ENCODE measurements at places on chromosomes 12 and 14.

DNA sequence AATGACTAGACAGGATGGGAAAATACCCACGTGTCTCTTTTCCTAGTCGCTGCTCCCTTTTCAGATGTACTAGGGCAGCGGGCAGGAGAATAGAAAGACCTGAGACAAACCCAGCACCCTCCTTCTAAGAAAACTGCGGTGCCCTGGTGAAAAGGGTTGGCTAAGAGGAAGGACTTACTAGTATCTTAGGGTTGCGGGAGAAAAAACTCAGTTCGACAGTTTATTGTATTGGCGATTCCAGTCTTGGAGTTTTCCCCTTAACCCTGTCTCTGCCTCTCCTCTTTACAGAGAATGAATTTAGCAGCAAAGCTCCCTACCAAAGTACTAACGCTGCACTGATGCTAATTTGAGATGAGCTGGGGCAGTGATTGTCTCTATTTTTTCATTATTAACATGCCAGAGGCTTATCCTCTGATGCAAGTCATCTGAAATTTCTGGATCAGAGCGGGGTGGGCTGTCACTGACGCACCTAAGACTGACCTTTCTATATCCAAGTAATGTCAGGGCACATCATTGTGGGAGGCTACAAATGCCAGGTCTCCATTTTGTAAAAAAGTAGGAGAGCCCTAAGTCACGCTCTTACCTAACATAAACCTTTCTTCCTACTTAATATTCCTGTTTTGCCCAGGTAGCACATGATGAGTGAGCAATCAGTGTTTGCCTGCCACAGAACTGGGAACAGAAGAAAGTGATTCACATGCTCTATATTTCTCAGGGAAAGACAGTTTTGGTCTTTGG is 916 bp upstream of the PAWR start:
- H3K4me3 ChIP-seq, result peak overlapping the region; percentile 86
- H3K27ac ChIP-seq, result peak overlapping the region; percentile 88
- H3K4me1 ChIP-seq, result peaks cover 51% of the 10 kb centered on the region

DNA sequence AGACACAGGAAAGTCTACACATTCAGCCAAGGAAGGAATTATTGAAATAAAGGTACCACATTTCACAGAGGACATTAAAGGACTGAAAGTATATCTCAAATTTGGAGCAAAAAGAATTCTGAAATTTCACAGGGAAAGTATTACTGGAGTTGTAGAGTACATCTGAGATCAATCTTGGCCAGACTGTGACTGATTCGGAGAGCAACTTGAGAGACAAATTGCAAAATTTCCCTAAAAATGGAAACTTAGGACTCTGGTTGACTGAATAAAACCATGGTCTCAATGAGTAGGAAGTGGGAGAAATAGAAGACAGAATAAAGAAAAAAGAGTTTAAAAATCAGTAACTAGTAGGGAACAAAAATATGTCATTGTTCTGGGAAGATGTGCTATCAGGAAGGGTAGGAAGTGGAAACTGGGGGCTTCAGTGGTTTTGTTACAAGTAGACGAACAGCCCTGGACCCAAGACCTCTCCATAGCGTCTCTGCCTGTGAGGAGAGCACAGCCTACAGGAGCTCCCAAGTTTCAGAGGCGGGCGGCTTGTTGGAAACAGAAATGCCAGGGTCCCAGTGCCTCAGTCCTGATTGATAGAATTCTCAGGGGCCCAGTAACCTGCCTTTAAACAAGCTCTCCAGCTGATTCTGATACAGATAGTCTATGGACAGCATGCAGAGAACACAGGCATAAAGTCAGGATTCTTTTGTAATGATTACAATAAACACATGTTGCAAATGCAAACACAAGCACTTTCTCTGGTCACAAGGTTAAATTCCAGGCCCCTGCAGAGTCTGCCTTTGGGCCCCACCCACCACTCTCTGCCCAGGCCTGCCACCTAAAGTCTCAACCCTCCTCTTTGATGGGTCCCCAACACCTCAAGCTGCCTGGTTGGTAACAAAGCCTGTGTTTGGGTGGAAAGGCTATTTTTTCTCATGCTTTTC is 63.1 kb downstream of the BBS10 start:
- H3K36me3 ChIP-seq, result peaks cover 17% of the 10 kb centered on the region
- peak overlapping the region; percentile 60 for H3K27ac ChIP-seq
- H3K4me3 ChIP-seq, result peak overlapping the region; percentile 6

DNA sequence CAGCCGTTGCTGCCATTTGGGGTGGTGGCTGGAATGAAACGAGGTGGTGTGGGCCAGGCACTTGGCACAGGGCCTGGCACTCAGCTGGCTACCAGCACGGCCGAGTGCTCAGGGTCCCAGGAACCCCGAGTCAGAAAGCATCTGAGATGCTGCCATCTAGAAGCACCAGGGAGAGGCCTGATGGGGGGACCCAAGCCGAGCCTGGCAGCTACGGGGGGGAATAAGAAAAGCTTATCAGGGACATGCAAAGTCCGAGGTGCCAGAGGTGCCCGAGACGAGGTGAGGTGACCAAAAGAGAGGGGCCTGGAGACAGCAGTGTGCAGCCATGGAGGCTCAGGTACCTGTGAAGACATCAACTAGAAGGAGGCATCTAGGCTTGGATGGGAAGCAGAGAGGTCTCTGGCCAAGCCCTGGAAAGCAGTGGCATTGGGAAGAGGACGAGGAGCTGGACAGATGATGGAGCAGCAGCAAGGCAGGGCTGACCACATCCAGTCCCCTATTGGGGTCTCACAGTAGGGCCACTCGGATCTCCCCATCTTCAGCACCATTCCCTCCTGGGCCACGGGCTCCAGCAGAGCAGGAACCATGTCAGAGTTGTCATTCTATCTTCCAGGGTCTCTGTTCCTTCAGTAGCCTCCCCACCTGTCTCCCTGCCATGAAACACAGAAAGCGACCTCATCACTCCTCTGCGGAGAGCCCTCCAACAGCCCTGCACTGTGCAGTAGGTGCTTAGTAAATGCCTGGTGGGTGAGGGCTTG is 59.3 kb upstream of the DIO3 start:
- no peak overlapping the region for H3K27ac ChIP-seq
- H3K4me3 ChIP-seq, result no peak overlapping the region
- no peaks in the 10 kb centered on the region for H3K36me3 ChIP-seq
- no peak for DNase-seq

DNA sequence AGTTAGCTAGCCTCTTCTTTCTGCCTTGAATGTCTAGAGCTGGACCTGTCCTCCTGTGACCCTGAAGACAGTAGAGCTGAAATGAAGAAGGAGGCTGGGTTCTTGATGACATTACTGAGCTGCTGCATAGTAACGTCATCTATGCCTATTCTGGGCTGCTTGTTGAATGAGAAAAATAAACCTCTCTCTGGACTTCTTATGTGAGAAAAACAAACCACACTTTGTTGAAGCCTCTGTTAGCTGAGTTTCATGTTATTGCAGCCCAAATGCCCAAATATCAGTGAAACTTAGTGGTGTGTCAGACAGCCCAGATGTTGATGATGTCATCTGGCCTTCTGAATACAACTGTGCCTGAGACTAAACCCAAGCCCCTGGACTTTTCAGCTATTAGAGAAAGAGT is 67.0 kb upstream of the MAX start:
- H3K27me3 ChIP-seq, result no peaks in the 10 kb centered on the region
- peaks cover 36% of the 10 kb centered on the region for H3K4me1 ChIP-seq
- H3K27ac ChIP-seq, result peak overlapping the region; percentile 77
- H3K4me3 ChIP-seq, result peak overlapping the region; percentile 42

DNA sequence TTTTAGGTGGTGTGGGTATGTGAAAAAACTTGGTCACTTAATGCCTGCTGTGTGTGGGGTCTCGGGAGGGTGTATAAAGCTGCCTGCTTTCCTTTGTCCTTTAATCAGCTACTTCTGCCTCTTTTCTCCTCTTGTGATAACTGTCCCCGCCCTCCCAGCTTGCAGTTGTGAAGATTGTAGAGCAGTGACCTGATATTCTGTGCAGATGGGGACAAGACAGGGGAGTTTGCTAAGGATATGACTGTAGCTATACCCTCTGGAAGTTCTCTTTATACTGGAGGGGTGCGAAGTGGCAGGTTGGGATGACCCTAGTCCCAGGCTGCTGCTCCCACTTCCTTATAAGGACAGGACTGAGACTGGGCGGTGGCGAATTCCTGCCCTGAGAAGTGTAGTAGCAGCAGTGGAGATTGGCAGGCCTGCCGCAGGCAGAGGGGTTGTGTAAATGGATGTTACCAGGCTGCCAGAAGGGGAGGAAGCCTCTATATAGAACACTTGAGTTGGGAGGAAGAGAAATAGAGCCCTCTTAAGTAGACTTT is 835 bp downstream of the MYL6 start:
- H3K27me3 ChIP-seq, result peaks cover 29% of the 10 kb centered on the region
- peak overlapping the region; percentile 98 for H3K4me3 ChIP-seq
- H3K4me1 ChIP-seq, result peaks cover 44% of the 10 kb centered on the region
- peak; percentile 64 for DNase-seq
- H3K36me3 ChIP-seq, result peaks cover 51% of the 10 kb centered on the region

DNA sequence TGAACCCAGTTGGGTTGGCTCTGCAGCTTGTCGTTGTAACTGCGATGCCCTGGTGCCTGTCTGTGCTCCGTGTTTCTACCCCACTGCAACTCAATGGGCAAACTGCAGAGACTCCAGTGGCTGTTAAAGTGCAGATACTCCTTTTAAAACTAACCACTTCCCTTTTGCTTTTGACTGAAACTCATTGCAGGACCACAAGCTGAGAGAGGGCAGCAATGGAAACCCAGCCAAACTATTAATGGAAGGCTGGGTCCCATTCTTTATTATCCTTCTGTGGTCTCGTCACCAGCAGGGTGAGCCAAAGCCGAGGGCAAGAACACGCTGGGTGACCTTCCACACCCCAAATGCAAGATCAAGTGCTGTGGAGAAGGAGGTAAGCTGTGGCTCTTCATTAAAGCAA is 910.4 kb downstream of the VRK1 start:
- no peak for DNase-seq
- H3K4me1 ChIP-seq, result no peaks in the 10 kb centered on the region
- H3K27me3 ChIP-seq, result no peaks in the 10 kb centered on the region
- H3K4me3 ChIP-seq, result no peak overlapping the region
- no peak overlapping the region for H3K27ac ChIP-seq
- H3K36me3 ChIP-seq, result peaks cover 4% of the 10 kb centered on the region

- no peak overlapping the region for H3K27ac ChIP-seq
- H3K4me3 ChIP-seq, result no peak overlapping the region
- no peak for DNase-seq
- H3K36me3 ChIP-seq, result no peaks in the 10 kb centered on the region
These were observed 41.3 kb downstream of the VDR start for GRCh38 chr12:47863467-47863866.

DNA sequence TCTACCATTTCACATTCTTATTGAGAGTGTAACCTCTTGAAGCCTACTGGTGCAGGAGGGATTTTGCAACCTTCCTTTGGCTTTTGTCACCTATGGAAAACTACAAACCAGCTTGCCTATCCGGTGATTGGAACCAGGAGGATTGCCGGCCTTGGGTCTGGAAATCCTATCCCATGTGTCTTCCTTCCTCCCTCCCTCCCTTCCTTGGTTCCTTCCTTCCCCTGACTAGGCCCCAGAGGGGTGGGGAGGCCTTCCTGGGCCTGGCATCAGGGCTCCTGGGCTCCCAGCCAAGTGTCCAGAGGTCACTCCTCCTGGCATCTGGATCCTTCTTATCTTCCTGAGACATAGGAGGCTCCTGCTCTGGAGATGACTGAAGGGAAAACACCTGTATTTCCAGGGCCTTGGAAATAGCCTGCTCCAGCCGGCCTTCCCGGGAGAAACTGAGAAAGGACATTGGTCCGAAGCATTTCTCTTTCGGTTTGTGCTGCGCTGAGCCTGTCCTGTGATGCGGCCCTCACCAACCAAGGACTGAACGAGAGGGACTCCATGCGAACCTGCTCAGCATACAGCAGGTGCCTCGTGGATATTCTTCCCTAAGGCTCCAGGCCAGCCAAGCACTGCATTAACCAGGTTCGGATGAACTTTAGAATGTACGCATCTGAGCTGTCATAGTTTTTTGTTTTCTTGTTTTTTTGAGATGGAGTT is 43.4 kb downstream of the PSMA6 start:
- no peaks in the 10 kb centered on the region for H3K27me3 ChIP-seq
- H3K27ac ChIP-seq, result no peak overlapping the region
- H3K36me3 ChIP-seq, result no peaks in the 10 kb centered on the region

GRCh38 chr12:68790081-68790951 is 17.7 kb upstream of the MDM2 start:
- no peak overlapping the region for H3K4me3 ChIP-seq
- peaks cover 42% of the 10 kb centered on the region for H3K4me1 ChIP-seq
- no peak overlapping the region for H3K27ac ChIP-seq
- H3K36me3 ChIP-seq, result no peaks in the 10 kb centered on the region

- H3K36me3 ChIP-seq, result peaks cover 6% of the 10 kb centered on the region
- peak overlapping the region; percentile 82 for H3K27ac ChIP-seq
- peak; percentile 33 for DNase-seq
- H3K4me3 ChIP-seq, result peak overlapping the region; percentile 50
- H3K4me1 ChIP-seq, result peaks cover 42% of the 10 kb centered on the region
- no peaks in the 10 kb centered on the region for H3K27me3 ChIP-seq
These were observed 14.7 kb downstream of the BLTP3B start for GRCh38 chr12:100127766-100128511.

DNA sequence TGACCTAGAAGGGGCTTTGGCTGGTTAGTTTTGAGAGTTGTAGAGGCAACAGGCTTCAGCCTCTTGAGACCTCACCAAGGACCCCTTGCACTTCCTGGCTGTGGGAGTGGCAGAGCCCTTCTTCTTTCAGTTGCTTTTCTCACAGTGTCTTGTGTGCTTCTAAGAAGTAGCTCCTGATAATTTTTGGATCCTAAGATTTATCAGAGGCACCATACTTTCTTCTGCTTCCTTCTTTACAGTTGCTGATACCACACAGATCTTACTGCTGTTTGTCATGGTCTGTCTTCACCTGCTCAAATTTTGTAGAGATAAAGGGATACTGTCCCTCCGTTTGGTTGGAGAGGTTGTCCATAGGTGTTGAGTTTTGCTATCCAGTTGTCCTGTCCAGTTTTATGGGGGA is 33.8 kb downstream of the VRK1 start:
- peaks cover 47% of the 10 kb centered on the region for H3K4me1 ChIP-seq
- H3K36me3 ChIP-seq, result peaks cover 33% of the 10 kb centered on the region
- no peaks in the 10 kb centered on the region for H3K27me3 ChIP-seq

DNA sequence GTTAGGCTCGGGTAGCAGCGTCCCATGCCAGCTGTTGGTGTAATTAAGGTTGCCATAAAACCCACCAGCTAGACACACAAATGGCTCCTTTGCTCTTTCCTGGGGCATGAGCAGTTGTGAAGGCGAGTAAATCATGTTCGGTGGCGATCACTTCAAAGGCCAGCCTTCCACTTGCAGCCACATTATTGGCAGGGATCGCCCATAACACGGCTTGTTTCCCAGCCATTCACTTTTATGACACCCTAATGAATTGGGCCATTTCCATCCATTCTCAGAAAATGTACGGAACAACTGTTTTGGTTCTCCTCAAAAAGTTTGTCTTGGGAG is 63.4 kb downstream of the BEGAIN start:
- no peaks in the 10 kb centered on the region for H3K4me1 ChIP-seq
- no peaks in the 10 kb centered on the region for H3K27me3 ChIP-seq
- H3K27ac ChIP-seq, result no peak overlapping the region
- no peak overlapping the region for H3K4me3 ChIP-seq
